ENCODE measurements at places on chromosomes 2 and 18. TPM values are rescaled to one million over a fixed set of nuclear protein-coding genes. Genes with fewer than 3 reads are reported as not detected.

- DNase-seq: peak; percentile 0
Measured at GRCh38 chr2:205133544-205133943, 548.8 kb upstream of the NRP2 start.

GRCh38 chr2:28726177-28726576, 25.5 kb upstream of the PPP1CB start:
- no peak for DNase-seq

DNA sequence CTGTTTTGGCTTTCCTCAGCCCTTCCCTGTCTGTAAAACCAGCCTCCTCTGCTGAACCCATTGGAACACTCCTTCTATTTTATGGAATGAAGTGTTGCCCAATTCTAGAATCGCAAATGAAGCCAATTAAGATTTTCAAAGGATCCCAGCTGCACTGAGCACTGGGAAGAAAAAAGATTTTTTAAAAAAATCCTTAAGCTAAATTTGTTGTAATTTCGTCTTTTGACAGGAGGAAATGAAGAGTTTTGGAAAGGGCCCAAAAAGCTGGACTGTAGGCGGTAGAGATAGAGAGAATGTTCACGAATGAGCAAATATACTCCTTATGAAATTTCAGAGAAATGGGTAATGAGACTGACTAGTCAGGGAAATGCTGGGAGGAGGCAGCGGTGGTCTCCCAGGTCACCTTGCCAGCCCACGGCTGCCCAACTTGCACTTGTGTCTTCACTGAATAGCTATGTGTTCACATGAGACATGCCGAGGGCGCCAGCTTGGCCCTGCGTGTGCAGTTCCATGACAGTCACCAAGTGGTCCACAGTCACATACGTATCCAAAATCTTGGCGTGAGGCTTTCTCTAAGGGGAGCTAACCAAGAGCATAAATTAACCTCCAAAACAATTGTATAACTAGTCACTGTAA, 69.9 kb downstream of the SGPP2 start:
- no peak for DNase-seq

The KLHL29 gene
- 1.5 TPM for total RNA-seq

- DNase-seq: no peak
Measured at GRCh38 chr2:46116553-46116991, 180.6 kb upstream of the EPAS1 start.

The CDH2 gene
- 34.1 TPM for total RNA-seq

GRCh38 chr2:227188292-227188691, 23.9 kb downstream of the COL4A3 start:
- DNase-seq: peak; percentile 27

The UBE2E3 gene
- 55.2 TPM for total RNA-seq

- no peak for DNase-seq
Measured at GRCh38 chr2:44934983-44935728, 6.3 kb upstream of the SIX3 start.
